ENCODE measurements at places on chromosomes 1 and 21.

DNA sequence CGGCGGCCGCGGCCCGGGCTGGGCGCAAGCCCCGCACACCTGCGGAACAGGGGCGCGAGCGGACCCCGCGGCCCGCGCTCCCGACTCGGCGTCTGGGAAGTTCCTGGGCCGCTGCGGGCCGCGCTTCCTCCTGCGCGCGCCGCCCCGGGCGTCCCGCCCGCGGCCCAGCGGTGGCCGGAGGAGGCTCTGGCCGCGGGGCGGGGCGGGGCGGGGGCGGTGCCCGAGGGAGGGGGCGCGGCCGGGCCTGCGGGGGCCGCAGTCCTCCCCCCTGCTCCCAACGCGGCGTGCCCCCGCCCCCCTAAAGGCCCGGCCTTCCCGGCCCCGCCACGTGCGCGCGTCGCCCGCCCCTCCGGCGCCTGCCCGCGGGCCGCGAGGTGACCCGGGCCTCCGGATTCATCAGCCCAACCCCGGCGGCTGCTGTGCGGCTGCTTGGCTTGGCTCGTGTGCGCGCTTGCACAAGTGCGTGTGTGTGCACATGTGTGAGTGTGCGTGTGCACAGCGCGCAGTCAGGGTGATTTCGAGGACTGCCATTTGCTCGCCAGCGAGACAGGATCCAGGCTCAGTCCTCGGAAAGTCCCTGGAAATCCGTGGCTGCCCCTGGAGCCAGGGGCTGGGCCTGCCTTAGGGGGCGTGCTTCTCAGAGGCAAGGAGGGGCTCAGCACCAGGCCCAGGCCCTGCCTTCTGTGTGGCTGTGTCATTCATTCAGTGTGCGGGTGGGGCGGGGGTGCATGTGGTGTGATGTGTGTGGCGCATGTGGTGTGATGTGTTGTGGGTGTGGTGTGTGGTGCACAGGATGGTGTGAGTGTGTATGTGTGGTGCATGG is at the start of gene C2CD2:
Gene C2CD2, minus strand, starts transcription at position 188 of the 823 bp plus-strand sequence. CDS start 370 bp downstream, outside the sequence.
- no peak for DNase-seq

- DNase-seq = no peak
Measured at GRCh38 chr21:29077651-29078090, 4.2 kb upstream of the CCT8 start.

DNA sequence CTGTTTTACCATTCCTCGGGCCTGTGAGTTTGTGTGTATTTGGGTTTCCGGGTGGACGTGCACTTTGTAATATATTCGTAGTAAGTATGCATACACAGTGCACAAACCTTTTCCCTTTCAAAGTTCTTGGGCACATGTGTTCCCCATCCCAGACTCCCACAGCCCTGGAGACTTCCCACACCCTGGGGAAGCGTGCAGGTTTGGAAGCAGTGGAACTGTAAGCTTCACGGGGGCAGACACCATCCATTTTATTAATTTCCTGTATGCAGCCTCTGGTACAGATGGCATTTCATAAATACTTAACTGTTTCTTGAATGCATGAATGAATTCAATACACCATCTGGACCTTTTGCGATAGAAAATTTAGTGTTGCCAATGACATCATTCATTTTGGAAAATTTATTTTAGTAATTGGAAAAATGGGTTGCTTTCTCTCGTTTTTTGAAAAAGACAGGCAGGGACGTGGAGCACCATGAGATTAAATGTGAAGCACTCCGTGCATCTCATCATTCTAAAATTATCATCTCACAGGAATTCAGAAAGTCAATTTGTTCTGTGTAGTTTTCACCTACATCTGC is 10.8 kb downstream of the ETS2 start:
- DNase-seq = no peak

DNA sequence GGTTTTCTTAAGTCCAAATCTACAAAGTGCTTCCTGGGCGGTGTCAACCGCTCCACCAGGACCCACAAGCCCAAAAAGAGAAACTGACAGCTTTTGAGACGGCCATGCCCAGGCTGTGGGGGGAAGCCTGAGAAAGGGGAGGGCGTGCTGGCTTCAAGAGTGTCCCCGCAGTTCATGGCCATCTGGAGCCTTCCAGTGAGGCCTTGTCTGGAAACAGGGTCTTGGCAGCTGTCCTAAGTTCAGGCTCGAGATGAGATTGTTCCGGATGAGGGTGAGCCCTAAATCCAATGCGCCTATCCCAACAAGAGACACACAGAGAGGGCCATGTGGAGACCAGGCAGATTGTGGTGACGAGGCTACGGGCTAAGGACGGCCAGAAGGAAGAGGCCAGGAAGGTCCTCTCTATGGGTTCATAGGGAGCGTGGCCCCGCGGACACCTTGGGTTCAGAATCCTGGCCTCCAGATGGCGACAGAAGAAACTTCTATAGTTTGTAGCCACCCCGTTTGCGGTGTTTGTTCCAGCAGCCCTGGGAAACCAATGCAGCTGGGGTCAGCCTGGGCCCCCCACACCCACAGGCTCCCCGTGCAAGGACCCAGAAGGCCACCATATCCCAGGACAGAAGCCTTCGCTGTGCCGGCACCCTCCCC is 70.2 kb downstream of the ARHGEF16 start:
- DNase-seq = no peak

DNA sequence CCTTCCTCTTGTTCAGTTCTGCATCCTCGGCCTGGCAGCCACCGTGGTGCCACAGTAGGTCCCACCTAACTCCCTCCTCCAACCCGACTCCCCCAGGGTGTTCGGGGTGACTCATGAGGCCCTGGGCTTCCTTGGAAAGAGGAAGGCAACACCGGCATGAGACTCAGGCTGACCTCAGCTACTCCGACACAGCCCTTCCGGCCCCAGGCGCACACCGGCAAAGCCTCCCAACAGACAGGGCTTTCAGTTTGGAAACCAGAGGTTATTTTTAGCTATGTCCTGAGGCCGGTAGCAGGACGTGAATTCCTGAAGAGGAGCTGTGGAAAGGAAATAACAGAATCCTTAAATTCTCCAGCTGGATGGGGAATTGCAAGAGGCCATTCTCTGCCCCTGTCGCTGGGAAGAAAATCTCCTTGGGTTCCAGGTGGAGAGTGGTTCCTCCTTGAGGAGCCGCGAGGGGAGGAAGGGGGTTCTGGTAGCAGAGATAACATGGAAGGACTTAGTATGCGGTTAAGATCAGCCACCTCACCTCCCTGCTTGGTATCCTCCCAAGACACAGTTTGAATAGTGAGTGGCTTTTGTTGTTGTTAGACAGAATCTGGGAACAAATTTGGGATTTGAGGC is 24.4 kb downstream of the PLXNA2 start:
- DNase-seq = no peak

DNA sequence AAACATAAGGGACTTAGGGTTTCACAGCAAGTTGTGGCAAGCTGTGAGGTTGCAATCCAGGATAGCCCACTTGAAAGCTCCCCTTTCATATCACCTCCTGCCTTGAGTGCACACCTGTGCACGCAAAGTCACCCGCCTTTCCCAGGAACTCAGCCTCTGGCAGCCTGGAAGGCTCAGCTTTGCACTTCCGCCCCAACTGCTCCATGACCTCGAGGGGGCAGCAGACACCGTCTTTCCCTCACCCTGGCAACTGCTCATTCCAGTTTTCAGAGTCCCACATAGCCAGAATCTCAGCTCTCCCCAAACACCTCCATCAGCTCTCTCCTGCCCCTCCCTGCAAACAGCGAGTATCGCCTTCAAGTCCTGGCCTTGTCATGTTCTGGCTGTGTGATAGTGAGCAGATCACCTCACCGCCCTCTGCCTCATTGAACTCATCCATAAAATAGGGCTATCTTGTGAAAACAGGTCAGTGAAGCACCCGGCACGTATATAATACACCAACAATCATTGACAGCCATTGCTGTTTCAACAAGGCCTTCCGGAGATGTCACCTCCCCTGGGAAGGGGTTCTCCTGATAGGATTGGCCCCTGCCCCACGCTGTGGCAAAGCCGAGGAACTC is 32.2 kb upstream of the EPB41 start:
- DNase-seq = peak; percentile 77

- DNase-seq = no peak
Measured at GRCh38 chr1:238052496-238053266, 162.0 kb upstream of the ZP4 start.

GRCh38 chr21:42781150-42781970 is 98.0 kb downstream of the WDR4 start:
- DNase-seq = no peak

DNA sequence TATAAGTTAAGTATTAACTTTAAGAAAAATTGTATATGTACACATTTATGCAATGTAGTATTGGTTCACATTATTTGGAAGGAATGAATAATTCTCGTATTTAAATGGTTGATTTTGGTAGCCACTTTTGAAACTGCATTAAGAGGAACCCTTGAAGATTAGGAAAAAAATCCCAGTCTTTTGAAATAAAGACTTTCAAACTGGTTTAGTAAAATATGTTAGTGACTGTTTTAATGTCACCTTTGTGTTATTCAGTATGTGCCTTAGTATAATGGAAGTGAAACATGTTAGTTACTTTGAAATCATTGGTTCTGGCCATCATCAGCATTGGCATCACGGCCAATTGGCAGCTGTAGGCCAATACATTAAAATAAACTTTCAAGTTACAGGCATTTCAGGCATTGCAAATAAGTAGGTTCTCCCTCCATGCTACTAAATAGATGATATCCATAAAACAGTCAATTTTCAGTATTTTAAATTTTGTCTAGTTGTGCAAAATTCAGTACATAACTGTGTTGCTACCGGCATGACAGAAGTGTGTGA is 4.4 kb downstream of the MIER1 start:
- DNase-seq = no peak

DNA sequence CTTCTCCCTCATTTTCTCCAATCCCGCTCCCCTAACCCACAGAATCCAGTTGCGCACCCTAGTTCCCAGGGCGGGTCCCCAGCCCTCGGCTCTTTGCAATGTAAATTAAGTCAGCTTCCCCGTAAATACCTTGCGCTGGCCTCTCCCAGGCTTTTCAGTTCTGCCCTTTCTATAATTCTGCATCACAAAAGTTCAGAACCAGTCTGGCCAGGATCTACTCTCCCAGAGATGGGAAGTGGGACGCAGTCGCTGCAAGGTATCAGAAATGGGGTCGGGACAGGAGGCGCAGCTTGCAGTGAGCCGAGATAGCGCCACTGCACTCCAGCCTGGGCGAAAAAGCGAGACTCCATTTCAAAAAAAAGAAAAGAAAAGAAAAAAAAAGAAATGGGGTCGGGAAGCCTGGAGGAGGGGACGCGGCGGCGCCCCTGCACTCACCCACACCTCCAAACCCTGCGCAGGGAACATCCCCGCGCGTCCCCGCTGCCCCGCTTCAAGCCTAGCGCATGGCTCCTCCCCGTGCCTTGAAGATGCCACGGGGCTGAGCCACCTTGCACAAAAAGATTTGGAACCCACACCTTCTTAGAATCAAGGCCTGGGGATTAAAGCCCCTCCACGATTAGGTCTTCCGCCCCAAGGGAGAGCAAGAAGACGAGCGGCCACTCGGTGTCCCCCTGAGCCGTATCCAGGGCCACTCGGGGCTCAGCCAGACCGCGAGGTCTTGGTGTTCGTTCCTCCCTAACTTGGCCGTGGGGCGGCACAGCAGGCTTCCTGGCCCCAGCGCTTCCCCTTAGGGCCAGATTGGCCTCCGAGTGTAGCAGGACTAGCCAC is 27.2 kb upstream of the ITLN2 start:
- DNase-seq = no peak

DNA sequence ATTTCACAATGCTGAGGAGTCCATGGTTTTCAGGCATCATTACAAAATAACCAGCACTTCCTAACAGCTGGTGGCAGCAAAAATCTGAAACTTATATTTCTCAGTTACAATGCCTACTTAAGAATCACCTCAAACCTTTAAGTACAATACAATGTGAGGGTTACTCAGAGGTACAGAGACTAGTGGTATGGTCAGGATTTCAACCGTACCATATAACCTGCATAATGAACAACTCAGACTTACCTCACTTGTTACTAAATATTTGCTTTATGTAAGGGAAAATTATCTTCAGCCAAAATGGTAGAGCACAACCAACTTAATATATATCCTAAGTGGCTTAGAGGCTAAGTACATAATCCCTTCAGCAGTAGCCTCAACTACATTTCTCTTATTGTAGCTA is 344.5 kb downstream of the SMYD3 start:
- no peak for DNase-seq

DNA sequence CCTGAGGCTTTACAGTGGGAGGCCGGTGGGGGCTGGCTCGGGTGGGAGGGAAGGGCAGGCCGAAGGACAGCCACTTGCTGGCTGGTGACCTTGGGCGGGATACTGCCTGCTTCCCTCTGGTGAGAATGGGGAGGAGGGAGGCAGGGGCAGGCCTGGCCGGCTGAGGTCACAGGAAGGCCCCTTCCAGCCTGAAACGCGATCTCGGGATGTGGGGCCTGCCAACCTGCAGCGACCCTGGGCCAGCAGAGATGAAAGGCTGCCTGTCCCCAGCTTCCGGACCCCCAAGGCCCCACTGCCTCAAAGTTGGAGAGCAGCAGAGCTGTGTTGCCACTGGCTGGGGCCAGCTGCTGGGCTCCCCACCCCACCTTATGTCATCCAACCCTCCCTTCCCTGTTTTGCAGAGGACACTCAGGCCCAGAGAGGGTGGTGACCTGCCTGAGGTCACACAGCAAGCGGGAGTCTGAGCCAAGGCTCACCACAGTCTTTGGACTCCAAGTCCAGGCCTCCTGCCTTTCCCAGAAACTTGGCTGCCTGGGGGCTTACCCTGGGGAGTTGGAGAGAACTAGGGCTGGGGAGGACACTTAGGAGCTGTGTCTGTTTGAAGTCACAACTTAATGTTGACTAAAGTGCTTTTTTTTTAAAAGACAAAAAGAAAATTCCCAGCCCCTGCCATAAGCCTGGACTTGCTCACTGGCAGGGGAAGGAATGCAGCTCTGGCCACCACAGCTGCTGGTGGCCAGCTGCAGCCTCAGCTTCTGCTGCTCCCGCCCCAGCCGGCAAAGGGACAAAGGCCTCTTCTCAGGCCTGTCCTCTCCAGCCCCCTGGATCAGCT is 14.8 kb upstream of the WASF2 start:
- DNase-seq = no peak

DNA sequence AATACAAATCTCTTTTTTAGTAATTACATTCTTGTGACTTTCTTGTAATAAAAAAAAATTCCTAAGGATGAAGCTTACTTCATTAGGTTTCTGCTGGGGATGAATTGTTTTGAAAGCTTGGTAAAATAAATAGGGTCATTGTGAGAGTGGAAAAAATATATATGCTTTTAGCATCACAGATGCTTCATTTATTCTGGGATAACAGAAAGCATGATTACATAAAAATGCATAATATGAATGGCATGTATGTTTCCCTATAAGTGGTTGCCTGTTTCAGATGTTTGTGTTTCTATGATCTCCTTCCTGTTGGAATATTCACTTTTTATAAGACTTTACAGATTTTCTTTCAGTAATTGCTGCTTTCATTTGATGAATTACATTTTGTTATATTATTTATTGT is 42.3 kb downstream of the HMCN1 start:
- no peak for DNase-seq

GRCh38 chr1:228150120-228150460 is 360 bp downstream of the GJC2 start:
- DNase-seq = no peak

GRCh38 chr1:23570001-23570691 is 10.8 kb upstream of the ID3 start:
- no peak for DNase-seq

Data from activated CD8-positive, alpha-beta memory T cell treated with anti-CD3 and anti-CD28 coated beads, Interleukin-2, amount 50 U/mL, for 4 hours (primary cell).